ENCODE measurements at places on chromosomes 13 and 19.

DNA sequence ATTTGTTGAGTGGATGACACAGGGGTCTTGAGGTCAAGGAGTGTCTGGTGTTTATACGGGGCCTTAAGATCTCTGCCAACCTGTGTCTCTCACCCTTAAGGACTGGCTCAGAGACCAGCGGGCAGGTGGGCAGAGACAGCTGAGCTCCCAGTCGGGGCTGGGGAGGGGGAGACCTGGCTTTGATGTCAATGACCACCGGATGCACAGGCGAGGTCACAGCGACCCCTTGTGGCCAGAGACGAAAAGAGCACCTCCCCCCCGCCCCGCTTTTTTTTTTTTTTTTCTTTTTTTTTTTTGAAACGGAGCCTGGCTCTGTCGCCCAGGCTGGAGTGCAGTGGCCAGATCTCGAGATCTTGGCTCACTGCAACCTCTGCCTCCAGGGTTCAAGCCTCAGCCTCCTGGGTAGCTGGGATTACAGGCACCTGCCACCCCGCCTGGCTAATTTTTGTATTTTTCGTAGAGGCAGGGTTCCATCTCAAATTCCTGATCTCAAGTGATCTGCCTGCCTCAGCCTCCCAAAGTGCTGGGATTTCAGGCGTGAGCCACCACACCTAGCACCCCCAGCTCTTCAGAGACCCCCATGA lies 12.1 kb upstream of the KLK14 start:
- DNase-seq: no peak

GRCh38 chr19:1259206-1259875 lies 9.8 kb upstream of the CIRBP start:
- peak; percentile 79 for DNase-seq

- DNase-seq: no peak
Measured at GRCh38 chr19:1423436-1424191, 14.6 kb upstream of the RPS15 start.

- DNase-seq: no peak
Measured at GRCh38 chr19:35346193-35347052, 1.3 kb upstream of the FFAR1 start.

GRCh38 chr19:50843701-50844221 lies 10.4 kb upstream of the KLK15 start:
- DNase-seq: no peak

DNA sequence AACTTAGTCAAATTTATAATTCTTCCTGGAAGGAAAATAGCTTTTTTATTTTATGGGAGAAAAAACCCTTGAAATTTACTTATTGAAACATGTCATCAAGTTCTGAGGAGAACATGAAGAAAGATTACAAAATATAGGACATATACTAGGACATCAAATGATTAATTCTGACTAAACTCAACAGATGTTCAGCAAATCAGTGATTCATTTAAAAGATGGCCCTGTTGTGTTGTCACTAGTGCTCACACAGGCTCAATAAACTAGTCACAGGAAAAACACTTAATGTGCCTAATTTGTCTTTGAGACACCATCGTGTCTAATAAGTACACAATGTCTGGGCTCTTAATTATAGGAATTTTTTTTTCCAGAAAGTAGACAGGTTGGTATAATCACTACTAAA lies 223.8 kb upstream of the TMTC4 start:
- DNase-seq: no peak

Data from SW 1271 (cell line).